CD14-positive monocyte (primary cell): ENCODE measurements at places on chromosomes 12 and 14. TPM values are rescaled to one million over a fixed set of nuclear protein-coding genes. Genes with fewer than 3 reads are reported as not detected.

- peaks cover 6% of the 10 kb centered on the region for H3K27me3 ChIP-seq
- no peak for DNase-seq
- H3K4me3 ChIP-seq, result no peak overlapping the region
- no peak overlapping the region for H3K27ac ChIP-seq
- H3K36me3 ChIP-seq, result peaks cover 59% of the 10 kb centered on the region
Measured at GRCh38 chr12:6819106-6820030, 2.3 kb upstream of the GPR162 start.

Gene VRTN
- polyA plus RNA-seq, result not detected

DNA sequence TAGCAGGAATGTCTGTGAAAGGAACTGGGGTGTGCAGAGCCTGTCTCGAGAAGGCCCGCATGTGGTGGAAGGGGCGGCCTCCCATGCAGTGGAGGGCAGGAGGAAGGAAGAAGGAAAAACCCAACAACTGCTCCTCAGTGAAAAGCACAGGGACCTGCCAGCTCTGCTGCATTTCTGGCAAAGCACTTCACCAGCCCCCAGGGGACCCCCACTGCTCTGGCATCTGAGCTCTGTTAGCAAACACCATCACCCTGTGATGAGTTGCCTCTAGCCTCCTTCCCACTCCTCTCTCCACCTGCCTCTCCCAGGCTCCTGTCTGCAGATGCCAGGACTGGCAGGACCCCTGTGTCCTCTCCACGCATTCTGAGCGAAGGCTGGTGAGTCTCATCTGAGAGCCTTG is 69.0 kb upstream of the DDX11 start:
- no peaks in the 10 kb centered on the region for H3K36me3 ChIP-seq
- DNase-seq, result no peak
- H3K27me3 ChIP-seq, result no peaks in the 10 kb centered on the region
- no peak overlapping the region for H3K4me3 ChIP-seq
- H3K4me1 ChIP-seq, result no peaks in the 10 kb centered on the region
- no peak overlapping the region for H3K27ac ChIP-seq

DNA sequence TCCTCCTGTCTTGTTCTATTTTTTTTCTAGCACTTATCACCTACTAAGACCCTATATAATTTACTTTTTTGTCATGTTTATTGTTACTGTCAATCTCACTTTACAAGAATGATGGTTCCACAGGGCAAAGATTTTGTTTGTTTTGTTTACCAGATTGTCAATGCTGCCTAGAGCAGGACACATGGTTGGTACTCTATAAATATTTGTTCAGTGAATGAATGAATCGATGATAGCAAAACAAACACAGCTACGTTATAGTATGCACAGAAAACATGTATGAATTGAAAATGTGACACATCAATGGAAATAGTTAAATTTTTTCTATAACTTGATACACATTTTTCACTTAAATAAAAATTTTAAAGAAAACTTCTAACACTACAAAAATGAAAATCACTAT is 67.1 kb upstream of the KRR1 start:
- DNase-seq, result no peak
- no peaks in the 10 kb centered on the region for H3K27me3 ChIP-seq
- H3K36me3 ChIP-seq, result no peaks in the 10 kb centered on the region
- no peaks in the 10 kb centered on the region for H3K4me1 ChIP-seq
- H3K27ac ChIP-seq, result no peak overlapping the region
- H3K4me3 ChIP-seq, result no peak overlapping the region

DNA sequence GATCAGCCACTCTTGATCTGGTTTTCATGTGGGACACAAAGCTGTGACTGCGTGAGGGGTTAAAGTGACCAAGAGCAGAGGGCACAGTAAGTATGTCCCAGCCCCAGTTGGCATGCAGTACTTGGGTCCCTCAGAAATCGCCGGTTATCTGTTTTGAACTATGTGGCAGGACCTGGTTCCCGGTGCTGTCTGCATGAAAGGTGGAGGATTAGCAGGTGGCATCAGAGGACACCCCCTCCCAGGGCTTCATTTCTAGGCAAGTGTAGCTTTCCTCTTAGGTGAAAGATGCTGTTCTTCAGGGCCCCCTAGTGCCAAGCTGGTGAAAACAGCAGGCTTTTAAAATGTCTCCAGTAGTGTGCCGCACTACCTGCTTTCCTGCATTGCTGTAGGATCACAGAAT is 57.1 kb downstream of the ATG14 start:
- H3K4me1 ChIP-seq, result no peaks in the 10 kb centered on the region
- peak overlapping the region; percentile 46 for H3K27ac ChIP-seq
- DNase-seq, result no peak
- H3K27me3 ChIP-seq, result no peaks in the 10 kb centered on the region
- H3K4me3 ChIP-seq, result no peak overlapping the region

Gene GRIN2B
- not detected for polyA plus RNA-seq

GRCh38 chr12:92297932-92298696 is 152.5 kb upstream of the BTG1 start:
- no peaks in the 10 kb centered on the region for H3K36me3 ChIP-seq
- H3K27ac ChIP-seq, result peak overlapping the region; percentile 63
- peak overlapping the region; percentile 24 for H3K4me3 ChIP-seq
- H3K27me3 ChIP-seq, result no peaks in the 10 kb centered on the region
- DNase-seq, result peak; percentile 54
- peaks cover 54% of the 10 kb centered on the region for H3K4me1 ChIP-seq

GRCh38 chr12:124451637-124452243 is 115.7 kb downstream of the NCOR2 start:
- H3K36me3 ChIP-seq, result peaks cover 69% of the 10 kb centered on the region
- no peak overlapping the region for H3K4me3 ChIP-seq
- peaks cover 47% of the 10 kb centered on the region for H3K4me1 ChIP-seq
- no peaks in the 10 kb centered on the region for H3K27me3 ChIP-seq

- H3K27ac ChIP-seq, result no peak overlapping the region
- H3K27me3 ChIP-seq, result no peaks in the 10 kb centered on the region
- DNase-seq, result no peak
Measured at GRCh38 chr12:115204957-115205754, 521.2 kb upstream of the TBX3 start.

DNA sequence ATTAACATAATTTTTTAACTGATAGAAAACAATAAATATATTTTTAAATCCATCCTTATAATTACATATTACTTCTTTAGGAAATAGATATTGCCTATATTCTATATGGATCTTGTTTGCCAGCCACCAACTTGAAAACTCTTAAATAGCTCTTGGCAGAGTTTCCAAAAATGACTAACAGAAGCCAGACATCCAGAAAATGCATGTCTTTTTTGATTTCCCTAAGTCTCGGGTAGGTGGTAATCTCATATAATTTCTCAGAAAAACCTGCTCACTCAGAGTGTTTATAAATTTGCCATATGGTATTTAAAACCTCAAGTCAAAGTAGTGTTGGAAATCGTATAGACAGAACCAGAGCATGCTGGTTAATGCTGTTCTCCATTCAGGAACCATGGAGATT is 360.4 kb upstream of the FOXG1 start:
- DNase-seq, result no peak
- H3K4me3 ChIP-seq, result no peak overlapping the region
- H3K4me1 ChIP-seq, result no peaks in the 10 kb centered on the region
- no peaks in the 10 kb centered on the region for H3K36me3 ChIP-seq
- H3K27ac ChIP-seq, result no peak overlapping the region
- H3K27me3 ChIP-seq, result no peaks in the 10 kb centered on the region

DNA sequence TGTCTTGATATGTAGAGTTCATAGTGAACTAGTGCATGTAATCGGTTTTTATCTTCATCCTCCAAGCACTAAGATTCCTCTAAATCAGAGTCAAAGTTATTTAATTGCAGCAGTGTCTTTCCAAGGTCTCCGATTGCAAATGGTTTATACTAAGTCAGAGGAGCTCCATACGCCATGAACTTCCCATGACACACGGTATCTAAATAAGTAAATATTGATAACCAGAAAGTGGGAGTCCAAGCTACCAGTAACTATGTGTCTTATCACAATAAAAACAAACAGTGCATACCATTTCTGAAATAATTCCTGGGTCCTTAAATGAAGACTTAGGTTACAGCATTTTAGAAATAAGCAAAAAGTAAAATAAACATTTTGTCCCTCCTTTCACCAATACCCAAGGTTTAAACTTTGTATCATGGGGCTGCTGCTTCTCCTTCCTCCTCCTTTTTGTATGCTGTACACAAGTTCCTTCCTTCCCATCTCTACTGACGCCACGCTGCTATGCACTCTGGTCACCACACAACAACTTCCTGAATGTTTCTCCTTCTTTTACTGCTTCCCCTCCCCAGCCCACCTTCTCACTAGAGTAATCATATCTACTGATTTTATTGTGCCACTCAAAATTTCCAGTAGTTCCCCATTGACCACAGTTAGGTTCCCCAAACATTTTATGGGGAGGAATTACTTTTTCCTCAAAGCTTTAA is 10.7 kb downstream of the NR1H4 start:
- H3K4me1 ChIP-seq, result no peaks in the 10 kb centered on the region
- DNase-seq, result no peak
- H3K4me3 ChIP-seq, result no peak overlapping the region
- no peaks in the 10 kb centered on the region for H3K36me3 ChIP-seq
- H3K27me3 ChIP-seq, result no peaks in the 10 kb centered on the region
- H3K27ac ChIP-seq, result no peak overlapping the region

GRCh38 chr14:69001375-69001774 is 22.3 kb upstream of the ACTN1 start:
- no peaks in the 10 kb centered on the region for H3K36me3 ChIP-seq
- no peak for DNase-seq

DNA sequence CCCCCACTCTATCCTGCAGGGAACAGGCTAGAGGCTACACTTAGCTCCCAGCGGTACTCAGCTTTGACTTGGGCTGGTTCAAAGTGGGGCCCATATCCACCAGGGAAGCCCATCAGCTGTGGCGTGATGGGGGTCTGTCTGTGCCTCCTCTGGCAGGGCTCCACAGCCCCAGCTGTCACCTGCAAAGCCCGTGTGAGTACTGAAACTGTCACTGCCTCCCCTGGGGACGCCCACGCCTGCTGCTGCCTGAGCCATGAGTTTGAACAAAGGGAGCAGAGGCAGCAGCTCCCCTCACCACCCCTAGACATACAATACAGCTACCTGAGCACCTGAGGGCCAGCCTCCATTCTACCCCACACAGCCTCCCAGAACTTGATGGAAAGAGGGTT is 5.0 kb downstream of the REM2 start:
- peaks cover 6% of the 10 kb centered on the region for H3K36me3 ChIP-seq
- H3K27me3 ChIP-seq, result peaks cover 20% of the 10 kb centered on the region
- no peak overlapping the region for H3K27ac ChIP-seq
- no peak overlapping the region for H3K4me3 ChIP-seq
- DNase-seq, result no peak

GRCh38 chr14:73753887-73754795 is 40.0 kb upstream of the PNMA1 start:
- peak; percentile 80 for DNase-seq
- peaks cover 89% of the 10 kb centered on the region for H3K4me1 ChIP-seq
- H3K4me3 ChIP-seq, result peak overlapping the region; percentile 23
- H3K27ac ChIP-seq, result peak overlapping the region; percentile 98
- H3K36me3 ChIP-seq, result no peaks in the 10 kb centered on the region
- no peaks in the 10 kb centered on the region for H3K27me3 ChIP-seq

DNA sequence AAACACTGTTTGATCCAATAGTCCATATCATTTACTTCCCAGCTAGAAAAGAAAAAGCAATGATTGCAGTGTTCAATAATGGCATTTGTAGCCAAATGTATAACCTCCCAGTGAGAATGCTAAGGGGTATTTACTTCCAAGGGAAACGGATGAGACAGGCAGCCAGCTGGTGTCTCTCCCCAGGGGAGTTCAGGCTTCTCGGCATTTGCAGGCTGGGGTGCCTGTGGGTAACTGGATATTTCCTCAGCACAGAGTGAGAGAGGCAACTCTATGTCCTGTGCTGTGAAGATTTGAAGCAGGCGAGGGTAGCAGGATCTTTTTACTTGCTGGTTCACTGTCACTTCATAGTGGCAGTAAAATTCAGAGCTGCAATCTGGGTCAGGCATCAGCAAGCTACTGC is 1455.6 kb upstream of the TMEM132C start:
- no peaks in the 10 kb centered on the region for H3K4me1 ChIP-seq
- H3K36me3 ChIP-seq, result no peaks in the 10 kb centered on the region
- no peak for DNase-seq
